ENCODE measurements at places on chromosomes 1 and 21.

- H3K36me3 ChIP-seq = no peaks in the 10 kb centered on the region
- no peak overlapping the region for H3K4me3 ChIP-seq
- H3K27ac ChIP-seq = no peak overlapping the region
Measured at GRCh38 chr1:183124259-183124658, 61.8 kb upstream of the LAMC2 start.

DNA sequence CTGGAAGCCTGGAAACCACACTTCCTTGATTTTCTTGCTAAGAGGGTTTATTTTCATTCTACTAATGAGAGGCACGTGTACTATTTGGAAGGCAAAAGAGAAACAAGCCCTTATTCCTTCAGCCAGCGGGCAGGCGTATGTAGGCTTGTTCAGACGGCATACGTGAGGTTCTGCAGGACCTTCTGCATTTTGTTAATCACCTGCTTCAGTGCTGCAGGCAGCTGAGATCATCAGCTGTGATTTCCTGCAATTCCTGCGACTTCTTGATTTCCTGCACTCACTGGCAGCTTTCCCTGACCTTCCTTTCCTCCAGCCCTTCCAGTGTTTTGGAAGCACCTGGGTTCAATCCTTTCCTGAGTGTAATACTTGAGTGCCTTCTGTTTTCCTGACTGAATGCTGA is 43.4 kb downstream of the TSNAX start:
- no peak for DNase-seq
- peaks cover 7% of the 10 kb centered on the region for H3K36me3 ChIP-seq
- H3K27me3 ChIP-seq = no peaks in the 10 kb centered on the region
- H3K27ac ChIP-seq = no peak overlapping the region

GRCh38 chr1:163436140-163436812 is 114.5 kb downstream of the NUF2 start:
- no peaks in the 10 kb centered on the region for H3K4me1 ChIP-seq
- no peak overlapping the region for H3K4me3 ChIP-seq
- no peak overlapping the region for H3K27ac ChIP-seq

DNA sequence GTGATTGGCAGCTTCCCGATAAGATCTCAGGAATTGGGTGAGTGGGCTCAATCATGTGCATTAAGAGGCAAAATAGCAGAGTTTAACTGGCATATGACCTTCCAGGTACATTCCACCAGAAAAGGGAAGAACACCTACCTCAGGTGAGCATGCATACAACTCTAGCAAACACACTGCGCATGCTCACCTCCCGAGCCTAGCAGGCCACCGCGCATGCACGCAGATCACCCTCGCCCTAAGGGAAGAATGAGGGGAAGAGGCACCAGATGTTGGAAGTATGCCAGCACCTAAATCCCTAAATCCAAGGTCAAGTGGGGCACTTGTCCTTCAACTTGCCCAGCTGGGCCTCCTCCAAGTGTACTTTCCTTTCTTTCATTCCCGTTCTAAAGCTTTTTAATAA is 23.6 kb upstream of the CBR3 start:
- H3K4me1 ChIP-seq = peaks cover 16% of the 10 kb centered on the region
- H3K36me3 ChIP-seq = peaks cover 30% of the 10 kb centered on the region
- no peak overlapping the region for H3K27ac ChIP-seq
- no peak for DNase-seq

- H3K27me3 ChIP-seq = peaks cover 100% of the 10 kb centered on the region
- no peaks in the 10 kb centered on the region for H3K36me3 ChIP-seq
- peaks cover 1% of the 10 kb centered on the region for H3K4me1 ChIP-seq
- H3K27ac ChIP-seq = no peak overlapping the region
- no peak for DNase-seq
Measured at GRCh38 chr1:18632218-18632588, 1.6 kb downstream of the PAX7 start.

DNA sequence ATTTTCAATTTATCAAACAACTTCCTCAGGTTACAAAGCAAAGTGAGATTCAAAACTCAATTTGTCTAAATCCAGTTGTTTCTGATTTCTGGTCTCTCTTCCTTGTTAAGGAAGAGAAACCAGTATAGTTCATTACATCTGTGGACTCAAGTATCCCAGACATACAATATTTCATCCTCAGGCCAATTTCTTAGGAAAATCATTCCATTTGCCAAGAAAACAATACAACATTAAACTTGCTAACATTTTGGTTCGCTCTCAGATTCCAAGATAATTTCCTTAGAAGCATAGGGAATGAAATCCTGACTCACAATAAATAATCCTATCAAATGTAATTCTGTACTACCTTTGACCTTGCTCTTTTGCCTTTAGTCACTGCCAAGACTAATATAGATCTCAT is 11.2 kb upstream of the TTLL7 start:
- no peak for DNase-seq
- peaks cover 4% of the 10 kb centered on the region for H3K36me3 ChIP-seq
- no peak overlapping the region for H3K4me3 ChIP-seq
- peaks cover 29% of the 10 kb centered on the region for H3K27me3 ChIP-seq

- DNase-seq = no peak
- no peak overlapping the region for H3K27ac ChIP-seq
- no peak overlapping the region for H3K4me3 ChIP-seq
- no peaks in the 10 kb centered on the region for H3K36me3 ChIP-seq
- peaks cover 50% of the 10 kb centered on the region for H3K4me1 ChIP-seq
Measured at GRCh38 chr1:107867897-107868296, 97.1 kb downstream of the VAV3 start.

- H3K27me3 ChIP-seq = no peaks in the 10 kb centered on the region
- H3K4me1 ChIP-seq = no peaks in the 10 kb centered on the region
Measured at GRCh38 chr1:224292419-224292818, 37.6 kb downstream of the NVL start.

DNA sequence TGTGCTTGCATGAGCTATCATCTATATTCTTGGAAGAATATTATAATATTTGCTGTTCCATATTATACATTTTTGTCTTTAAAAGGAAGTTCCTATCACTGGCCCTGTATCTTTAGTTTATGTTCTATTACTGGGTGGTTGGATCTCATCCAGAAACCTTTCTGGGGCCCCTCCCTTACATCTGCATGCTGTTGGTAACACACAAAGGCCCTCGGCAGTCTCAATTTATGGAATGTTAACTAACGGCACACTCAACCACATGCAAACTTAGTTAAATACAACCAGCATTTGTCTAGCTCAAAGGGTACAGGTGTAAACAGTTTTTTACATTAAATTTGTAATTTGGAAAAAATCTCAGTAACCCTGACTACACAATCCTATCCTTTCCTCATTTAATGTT is 9.7 kb upstream of the HYI start:
- H3K27me3 ChIP-seq = peaks cover 11% of the 10 kb centered on the region
- H3K4me1 ChIP-seq = peaks cover 5% of the 10 kb centered on the region
- no peak overlapping the region for H3K4me3 ChIP-seq
- DNase-seq = no peak
- H3K36me3 ChIP-seq = no peaks in the 10 kb centered on the region
- no peak overlapping the region for H3K27ac ChIP-seq

GRCh38 chr1:150234566-150235293 is 1.2 kb downstream of the ANP32E start:
- no peaks in the 10 kb centered on the region for H3K27me3 ChIP-seq
- DNase-seq = peak; percentile 86
- peaks cover 16% of the 10 kb centered on the region for H3K4me1 ChIP-seq
- H3K27ac ChIP-seq = no peak overlapping the region
- H3K4me3 ChIP-seq = no peak overlapping the region
- H3K36me3 ChIP-seq = peaks cover 31% of the 10 kb centered on the region

DNA sequence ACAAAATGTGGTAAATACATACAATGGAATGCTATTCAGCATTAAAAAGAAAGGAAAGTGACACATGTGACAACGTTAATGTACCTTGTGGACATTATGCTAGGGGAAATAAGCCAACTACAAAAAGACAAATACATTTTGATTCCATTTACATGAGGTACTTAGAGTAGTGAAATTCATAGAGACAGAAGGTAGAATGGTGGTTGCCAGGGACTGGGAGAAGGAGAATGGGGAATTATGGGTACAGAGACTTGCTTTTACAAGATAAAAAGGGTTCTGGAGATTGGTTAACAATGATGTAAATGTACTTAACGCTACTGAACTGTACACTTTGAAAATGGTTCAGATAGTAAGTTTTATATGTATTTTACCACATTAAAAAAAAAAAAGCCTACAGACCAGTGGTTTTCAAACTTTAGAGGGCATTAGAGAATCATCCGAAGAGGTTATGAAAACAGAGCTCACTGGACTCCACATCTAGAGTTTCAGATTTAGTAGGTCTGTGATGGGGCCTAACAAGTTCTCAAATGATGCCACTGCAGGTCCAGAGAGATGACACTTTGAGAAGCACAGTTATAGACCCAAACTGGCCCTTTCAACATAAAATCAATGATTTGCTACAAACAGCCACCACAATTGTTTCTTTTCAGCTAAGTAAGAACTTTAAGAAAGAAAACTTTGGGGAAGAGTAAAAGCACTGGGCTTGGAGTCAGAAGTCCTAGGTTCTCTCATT is 9.6 kb upstream of the ADCY10 start:
- DNase-seq = no peak
- H3K27me3 ChIP-seq = no peaks in the 10 kb centered on the region
- peaks cover 16% of the 10 kb centered on the region for H3K36me3 ChIP-seq
- H3K27ac ChIP-seq = no peak overlapping the region
- H3K4me1 ChIP-seq = peaks cover 3% of the 10 kb centered on the region
- no peak overlapping the region for H3K4me3 ChIP-seq

- no peaks in the 10 kb centered on the region for H3K27me3 ChIP-seq
- peaks cover 6% of the 10 kb centered on the region for H3K36me3 ChIP-seq
- peak overlapping the region; percentile 28 for H3K4me3 ChIP-seq
- H3K4me1 ChIP-seq = peaks cover 45% of the 10 kb centered on the region
Measured at GRCh38 chr1:234313171-234313570, 60.1 kb upstream of the COA6 start.

DNA sequence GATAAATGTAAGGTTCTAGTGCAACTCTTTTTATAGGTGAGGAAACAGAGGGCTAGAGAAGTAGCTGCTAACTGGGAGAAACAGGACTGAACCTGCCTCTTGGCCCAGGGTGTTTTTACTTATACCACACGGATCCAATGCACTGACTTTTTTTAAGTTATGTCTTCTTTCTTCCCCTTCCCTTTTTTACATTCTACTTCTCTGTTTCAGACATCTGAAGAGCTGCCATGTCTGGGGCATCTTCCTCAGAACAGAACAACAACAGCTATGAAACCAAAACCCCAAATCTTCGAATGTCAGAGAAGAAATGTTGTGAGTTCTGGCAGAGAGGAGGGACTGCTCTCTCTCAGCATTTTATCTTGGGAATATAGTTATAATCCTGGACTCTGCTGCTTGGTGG is 1.4 kb downstream of the PFKFB2 start:
- peaks cover 19% of the 10 kb centered on the region for H3K36me3 ChIP-seq
- no peak for DNase-seq
- peak overlapping the region; percentile 94 for H3K27ac ChIP-seq
- H3K27me3 ChIP-seq = peaks cover 9% of the 10 kb centered on the region
- H3K4me3 ChIP-seq = peak overlapping the region; percentile 27

- H3K4me3 ChIP-seq = peak within 1 kb of the TSS; percentile 100
- DNase-seq = peak; percentile 75
- H3K27ac ChIP-seq = peak within 1 kb of the TSS; percentile 95
- peaks cover 64% of the 10 kb centered on the region for H3K4me1 ChIP-seq
- H3K36me3 ChIP-seq = peaks cover 45% of the 10 kb centered on the region
- no peaks in the 10 kb centered on the region for H3K27me3 ChIP-seq
Measured at GRCh38 chr1:203765029-203765837, at the start of gene LAX1. Gene LAX1, plus strand, starts transcription at chr1:203765183. Its CDS starts 383 bp downstream, at chr1:203765566.

DNA sequence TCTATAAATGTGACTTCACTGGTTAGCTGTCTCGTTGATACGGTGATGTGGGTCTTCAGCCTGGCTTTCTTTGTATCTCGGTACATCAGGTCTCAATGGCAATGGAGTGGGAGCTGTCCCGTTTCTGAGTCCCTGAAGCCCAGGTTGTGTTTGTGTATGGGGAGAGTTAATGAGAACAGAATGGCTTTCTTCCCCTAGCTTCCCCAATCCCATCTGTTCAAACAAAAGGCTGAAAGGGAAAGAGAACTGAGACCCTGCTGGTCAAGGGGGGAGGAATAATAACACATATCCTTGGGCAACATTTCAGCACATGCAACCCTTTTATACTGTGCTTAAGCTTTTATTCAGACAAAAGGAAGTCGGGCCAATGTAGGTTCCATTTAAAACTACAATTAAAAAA is 28.4 kb upstream of the CASQ2 start:
- no peaks in the 10 kb centered on the region for H3K36me3 ChIP-seq
- no peaks in the 10 kb centered on the region for H3K4me1 ChIP-seq
- no peak for DNase-seq

GRCh38 chr1:234943836-234944402 is 184.7 kb downstream of the TOMM20 start:
- no peak overlapping the region for H3K4me3 ChIP-seq
- no peaks in the 10 kb centered on the region for H3K4me1 ChIP-seq
- H3K36me3 ChIP-seq = no peaks in the 10 kb centered on the region
- no peak for DNase-seq
- H3K27ac ChIP-seq = no peak overlapping the region
- no peaks in the 10 kb centered on the region for H3K27me3 ChIP-seq

GRCh38 chr1:205610901-205611466 is 20.8 kb downstream of the ELK4 start:
- H3K36me3 ChIP-seq = peaks cover 59% of the 10 kb centered on the region
- no peaks in the 10 kb centered on the region for H3K27me3 ChIP-seq
- H3K4me1 ChIP-seq = peaks cover 47% of the 10 kb centered on the region
- H3K4me3 ChIP-seq = no peak overlapping the region
- peak overlapping the region; percentile 57 for H3K27ac ChIP-seq

DNA sequence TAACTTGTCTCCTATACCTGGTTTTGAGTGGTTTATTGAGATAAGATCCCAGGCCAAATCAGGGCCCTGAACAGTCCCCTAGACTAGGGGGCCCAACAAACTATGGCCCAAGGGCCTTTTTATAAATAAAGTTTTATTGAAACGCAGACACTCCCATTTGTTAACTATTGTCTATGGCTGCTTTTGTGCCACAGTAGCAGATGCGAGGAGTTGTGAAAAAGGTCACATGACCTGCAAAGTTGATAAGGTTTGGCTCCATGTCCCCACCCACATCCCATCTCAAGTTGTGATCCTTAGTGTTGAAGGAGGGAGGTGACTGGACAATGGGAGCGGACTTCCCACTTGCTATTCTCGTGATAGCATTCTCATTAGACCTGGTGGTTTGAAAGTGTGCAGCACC is 29.5 kb upstream of the RAB4A start:
- DNase-seq = no peak
- H3K27ac ChIP-seq = no peak overlapping the region
- H3K27me3 ChIP-seq = no peaks in the 10 kb centered on the region
- no peaks in the 10 kb centered on the region for H3K36me3 ChIP-seq
- no peaks in the 10 kb centered on the region for H3K4me1 ChIP-seq

- DNase-seq = no peak
- peaks cover 30% of the 10 kb centered on the region for H3K27me3 ChIP-seq
- H3K4me3 ChIP-seq = no peak overlapping the region
- peaks cover 3% of the 10 kb centered on the region for H3K36me3 ChIP-seq
- H3K4me1 ChIP-seq = no peaks in the 10 kb centered on the region
- H3K27ac ChIP-seq = no peak overlapping the region
Measured at GRCh38 chr1:63908016-63908415, 134.2 kb downstream of the ROR1 start.

DNA sequence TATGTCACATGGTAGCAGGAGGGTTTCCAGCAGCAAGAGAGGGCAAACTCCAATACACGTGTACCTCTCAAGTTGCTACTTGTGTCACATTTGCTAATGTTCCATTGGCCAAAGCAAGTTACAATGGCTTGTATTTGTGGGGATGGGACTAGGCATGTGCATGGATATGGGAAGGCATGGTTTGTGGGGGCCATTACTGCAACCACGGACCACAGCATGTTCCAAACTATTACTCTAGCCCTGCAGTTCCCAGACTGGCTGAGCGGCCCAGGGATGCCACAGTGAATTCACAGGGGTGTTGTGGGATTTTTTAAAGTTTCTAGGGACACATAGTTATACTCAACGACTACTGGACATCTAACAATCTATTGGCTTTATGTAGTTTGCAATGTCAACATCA is 133.1 kb downstream of the GIPC2 start:
- no peak overlapping the region for H3K4me3 ChIP-seq
- peaks cover 11% of the 10 kb centered on the region for H3K27me3 ChIP-seq
- DNase-seq = no peak
- no peak overlapping the region for H3K27ac ChIP-seq
- H3K4me1 ChIP-seq = no peaks in the 10 kb centered on the region
- no peaks in the 10 kb centered on the region for H3K36me3 ChIP-seq

Measured in effector memory CD8-positive, alpha-beta T cell (primary cell).